ENCODE measurements at places on chromosomes 3 and 15. TPM values are rescaled to one million over a fixed set of nuclear protein-coding genes. Genes with fewer than 3 reads are reported as not detected.

Gene STARD5
- total RNA-seq = 1.3 TPM

Gene SLC51B
- not detected for total RNA-seq

Gene DUSP7
- total RNA-seq = 21.2 TPM

Gene P2RY13
- total RNA-seq = 0.46 TPM

Gene SLC38A3
- 6.6 TPM for total RNA-seq

Gene FGD5
- 15.6 TPM for total RNA-seq

Gene PSTPIP1
- 2.7 TPM for total RNA-seq

Gene SIDT1
- 0.89 TPM for total RNA-seq

Gene GPR171
- 0.32 TPM for total RNA-seq

Gene TOMM70
- total RNA-seq = 54.0 TPM

Gene GABRG3
- total RNA-seq = 0.35 TPM

Gene NOX5
- not detected for total RNA-seq

Gene CHRNA7
- total RNA-seq = 1.1 TPM

Gene EPHA3
- 9.2 TPM for total RNA-seq

Gene PPP1R14D
- not detected for total RNA-seq

- no peak for DNase-seq
Measured at GRCh38 chr15:92705764-92706163, 50.2 kb upstream of the FAM174B start.

- no peak for DNase-seq
Measured at GRCh38 chr3:32757618-32758374, 60.0 kb upstream of the TRIM71 start.

- no peak for DNase-seq
Measured at GRCh38 chr3:127065561-127066290, 82.8 kb downstream of the PLXNA1 start.

GRCh38 chr3:76352511-76353284 lies 567.3 kb upstream of the ZNF717 start:
- no peak for DNase-seq

- no peak for DNase-seq
Measured at GRCh38 chr15:92111291-92111690, 257.8 kb downstream of the SLCO3A1 start.

DNA sequence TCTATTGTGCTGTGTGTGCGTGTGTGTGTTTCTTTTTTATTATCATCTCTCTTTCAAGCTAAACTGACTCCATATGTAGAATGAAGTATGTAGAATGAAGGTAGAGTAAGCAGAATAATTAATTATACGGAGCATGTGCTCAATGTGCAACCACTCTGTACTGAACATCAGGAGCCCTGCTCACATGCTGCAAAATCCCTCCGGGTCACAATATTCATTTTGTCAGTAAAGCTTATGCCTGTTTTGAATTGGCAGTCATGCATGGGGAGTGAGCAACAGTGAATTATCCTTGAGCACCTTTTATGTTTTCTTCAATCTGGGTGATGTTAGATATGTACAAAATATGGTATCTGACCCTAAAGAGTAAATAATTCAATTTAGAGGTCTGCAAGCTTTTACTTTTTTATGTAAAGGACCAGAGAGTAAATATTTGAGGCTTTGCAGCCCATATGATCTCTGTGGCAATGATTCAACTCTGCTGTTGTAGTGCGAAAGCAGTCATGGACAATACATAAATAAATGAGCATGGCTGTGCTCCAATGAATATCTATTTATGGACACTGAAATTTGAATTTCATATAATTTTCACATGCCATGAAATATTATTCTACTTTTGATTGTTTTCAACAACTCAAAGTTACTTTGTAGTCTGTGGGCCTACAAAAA lies 199.9 kb downstream of the VGLL3 start:
- DNase-seq = no peak

GRCh38 chr3:71972031-71972430 lies 187.1 kb upstream of the PROK2 start:
- DNase-seq = no peak

DNA sequence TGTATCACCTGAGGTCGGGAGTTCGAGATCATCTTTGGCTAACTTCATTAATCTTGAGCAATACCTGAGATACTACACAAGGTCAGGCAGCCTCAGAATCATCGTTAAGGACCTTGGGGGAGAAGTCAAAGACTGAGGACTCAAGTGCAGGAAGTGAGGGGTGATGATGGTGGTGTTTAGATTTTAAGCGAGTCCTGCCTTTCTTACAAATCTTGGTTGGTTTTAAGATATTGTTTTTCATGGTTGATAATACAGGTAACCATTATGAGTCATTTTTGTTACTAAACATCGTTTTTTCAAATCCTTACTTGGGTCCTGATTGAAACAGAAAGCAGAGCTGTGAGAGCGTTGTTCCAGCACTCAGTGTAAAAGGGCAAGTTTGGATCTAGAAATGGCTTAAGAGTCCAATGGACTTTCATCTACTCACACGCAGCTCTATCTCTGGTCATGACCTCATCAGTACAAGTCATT lies 4.1 kb downstream of the RASGRP1 start:
- no peak for DNase-seq

GRCh38 chr15:82871832-82872484 lies 62.5 kb downstream of the WHAMM start:
- DNase-seq = no peak

- DNase-seq = no peak
Measured at GRCh38 chr15:96106628-96107027, 223.9 kb upstream of the NR2F2 start.

DNA sequence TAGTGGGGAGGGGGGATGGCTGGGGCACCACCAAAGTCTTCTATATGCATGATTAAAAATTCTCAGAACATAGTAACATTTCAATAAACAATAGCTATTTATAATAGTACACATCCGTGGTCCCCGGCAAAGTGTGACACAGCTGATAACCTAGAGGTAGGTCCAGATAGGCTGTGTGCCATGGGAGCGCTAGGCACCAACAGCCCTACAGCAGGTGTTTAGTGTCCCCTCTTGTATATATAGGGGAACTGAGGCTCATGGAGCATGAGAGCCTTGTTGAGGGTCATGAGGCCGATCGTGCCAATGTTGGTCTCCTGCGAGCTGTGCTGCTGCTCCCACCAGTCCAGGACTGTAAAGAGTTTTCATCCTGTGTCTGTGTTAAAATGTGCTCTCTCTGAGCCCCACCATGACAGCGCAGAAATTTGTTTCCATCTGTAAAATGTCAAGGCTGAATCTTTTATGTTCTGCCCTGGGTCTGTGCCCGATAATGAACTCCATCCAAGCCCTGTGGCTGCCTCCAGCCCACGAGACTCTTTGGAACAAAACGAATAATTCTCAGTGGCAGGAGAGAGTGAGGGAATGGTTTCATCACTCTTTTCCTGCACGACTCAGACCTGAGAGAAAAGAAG lies 14.5 kb downstream of the TMEM158 start:
- DNase-seq = no peak

DNA sequence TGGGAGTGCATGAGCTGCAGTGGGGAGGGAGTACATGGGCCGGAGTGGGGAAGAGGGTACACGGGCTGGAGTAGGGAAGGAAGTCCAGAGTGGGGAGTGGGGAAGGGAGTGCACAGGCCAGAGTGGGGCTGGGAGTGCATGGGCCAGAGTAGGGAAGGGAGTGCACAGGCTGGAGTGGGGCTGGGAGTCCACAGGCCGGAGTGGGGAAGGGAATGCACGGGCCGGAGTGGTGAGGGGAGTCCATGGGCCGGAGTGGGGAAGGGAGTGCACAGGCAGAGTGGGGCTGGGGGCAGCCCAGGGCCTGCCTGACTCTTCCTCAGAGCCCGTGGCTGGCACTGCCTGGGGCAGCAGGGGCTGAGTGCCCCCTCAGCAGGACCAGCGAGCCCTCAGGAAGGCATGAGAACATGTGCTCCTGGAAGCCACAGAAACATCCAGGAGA lies 40.7 kb downstream of the KLF15 start:
- no peak for DNase-seq

DNA sequence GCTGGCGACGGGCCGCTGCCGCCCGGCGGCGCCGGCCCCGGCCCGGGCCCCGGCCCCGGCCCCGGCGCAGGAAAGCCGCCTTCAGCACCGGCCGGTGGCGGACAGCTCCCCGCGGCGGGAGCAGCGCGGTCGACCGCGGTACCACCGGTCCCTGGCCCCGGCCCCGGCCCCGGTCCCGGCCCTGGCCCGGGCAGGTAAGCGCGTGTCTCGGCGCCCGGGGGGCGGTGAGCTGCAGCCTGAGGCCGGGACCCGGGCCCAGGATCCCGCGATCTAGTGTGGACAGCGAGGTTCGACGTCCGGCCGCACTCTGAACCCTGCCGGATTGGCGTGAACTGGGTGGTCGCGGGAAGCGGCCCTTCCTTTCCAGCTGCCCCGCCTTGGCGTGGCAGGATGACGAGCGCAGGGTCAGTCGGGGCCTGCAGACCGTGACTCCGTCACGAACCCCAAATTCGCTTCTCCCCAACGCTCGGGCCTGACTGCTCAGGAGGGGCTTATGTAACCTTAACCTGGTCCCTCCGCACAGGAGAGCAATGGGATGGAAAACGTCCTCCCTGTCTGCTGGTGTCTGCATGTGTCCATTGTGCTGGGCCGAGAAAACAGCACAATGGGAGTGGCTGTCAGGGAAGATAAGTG lies 472 bp downstream of the BSN start:
- DNase-seq = no peak

DNA sequence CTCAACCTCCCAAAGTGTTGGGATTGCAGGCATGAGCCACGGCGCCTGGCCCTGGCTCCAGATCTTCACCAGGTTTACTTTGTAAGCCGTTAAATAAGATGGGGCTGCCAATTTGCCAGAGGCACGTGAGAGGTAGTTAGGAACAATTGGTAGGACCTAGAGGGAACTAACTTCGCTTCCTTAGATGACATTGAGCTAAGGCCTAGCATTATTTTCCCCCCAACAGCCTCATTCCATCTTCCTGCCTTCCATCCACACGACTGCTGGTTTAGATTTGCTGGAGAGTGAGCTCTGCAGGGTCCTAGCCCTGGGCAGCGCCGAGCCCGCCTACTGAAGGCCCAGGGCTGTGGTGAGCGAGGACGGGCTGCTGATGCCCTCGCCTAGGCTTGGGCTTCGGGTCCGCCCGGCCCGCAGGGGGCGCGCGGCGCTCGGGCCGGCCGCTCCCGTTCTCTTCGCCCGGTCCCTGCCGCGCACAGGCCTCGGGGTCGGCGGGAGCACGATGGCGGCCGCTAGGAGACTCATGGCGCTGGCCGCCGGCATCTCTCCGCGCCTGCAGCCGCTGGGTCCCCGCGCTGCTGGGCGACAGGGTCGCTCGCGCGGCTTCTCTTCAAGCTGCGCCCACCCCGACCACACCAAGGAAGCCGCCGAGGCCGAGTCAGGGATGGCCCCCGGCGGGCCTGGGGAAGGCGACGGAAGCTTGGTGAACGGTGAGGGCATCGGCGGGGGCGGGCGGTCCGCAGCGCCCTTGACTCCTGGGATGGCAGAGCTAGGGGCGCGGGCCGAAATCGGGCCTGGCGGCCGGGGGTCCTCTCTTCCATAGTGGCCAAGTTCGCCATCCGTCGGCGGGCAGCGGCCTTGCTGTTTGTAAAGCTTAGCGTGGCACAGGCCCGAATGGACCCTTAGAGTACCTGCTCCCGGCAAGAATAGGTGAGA lies 21.9 kb downstream of the DHX30 start:
- peak; percentile 87 for DNase-seq

- DNase-seq = no peak
Measured at GRCh38 chr3:177449360-177450006, 252.2 kb upstream of the TBL1XR1 start.

- DNase-seq = no peak
Measured at GRCh38 chr15:71945012-71945411, 134.7 kb downstream of the NR2E3 start.

DNA sequence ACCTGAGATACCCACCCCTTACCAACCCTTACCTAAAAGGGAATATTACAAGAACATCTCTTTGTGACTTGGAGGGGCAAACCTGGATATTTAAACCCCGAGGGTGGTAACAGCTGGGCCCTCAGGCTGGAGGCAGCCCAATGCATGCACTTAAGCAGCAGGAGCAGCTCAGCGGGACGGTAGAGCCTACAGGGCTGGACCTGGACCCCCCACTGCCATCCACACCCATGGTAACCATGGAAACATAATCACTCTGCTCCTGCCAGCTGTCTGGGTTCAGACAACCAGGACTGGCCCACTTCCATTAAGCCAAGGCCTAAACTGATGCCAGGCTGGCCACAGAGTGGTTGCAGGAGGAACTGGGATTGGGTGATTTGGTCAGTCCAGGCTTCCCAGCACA lies 52.8 kb downstream of the ETFA start:
- DNase-seq = no peak

DNA sequence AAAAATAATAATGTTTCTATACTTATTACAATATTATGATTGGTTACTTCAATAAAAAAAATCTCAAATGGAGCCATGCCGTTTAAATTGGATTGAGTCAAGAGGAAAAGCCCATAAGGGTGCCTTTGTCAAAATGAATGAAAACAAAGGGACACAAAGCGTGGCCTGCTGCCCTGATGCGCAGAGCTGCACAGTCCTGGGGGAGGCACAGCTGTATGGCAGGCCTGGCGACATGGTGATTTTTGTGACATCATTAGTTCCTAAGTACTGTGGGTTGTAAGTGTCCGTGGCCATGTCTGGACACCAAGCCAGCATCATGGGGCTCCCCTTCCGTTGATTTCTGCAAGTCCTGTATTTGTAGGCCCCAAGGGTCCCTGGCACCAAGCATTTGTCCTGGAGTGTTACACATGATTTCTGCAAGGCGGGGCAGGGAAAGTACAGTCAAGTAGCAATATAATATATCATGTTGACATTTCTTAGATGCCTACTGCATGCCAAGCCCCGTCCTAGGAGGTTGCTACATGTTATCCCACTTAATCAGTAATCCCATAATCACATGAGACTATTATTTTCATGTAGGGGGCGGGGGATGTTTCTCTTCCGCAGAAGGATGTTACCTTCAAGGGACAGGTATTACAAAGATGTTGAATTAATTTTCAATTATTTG lies 59.7 kb downstream of the GHSR start:
- no peak for DNase-seq

GRCh38 chr15:28923726-28924280 lies 38.0 kb downstream of the APBA2 start:
- peak; percentile 10 for DNase-seq

- peak; percentile 81 for DNase-seq
Measured at GRCh38 chr3:30199096-30199759, 407.2 kb upstream of the TGFBR2 start.

GRCh38 chr15:22942306-22942855 lies 37.8 kb downstream of the CYFIP1 start:
- no peak for DNase-seq

DNA sequence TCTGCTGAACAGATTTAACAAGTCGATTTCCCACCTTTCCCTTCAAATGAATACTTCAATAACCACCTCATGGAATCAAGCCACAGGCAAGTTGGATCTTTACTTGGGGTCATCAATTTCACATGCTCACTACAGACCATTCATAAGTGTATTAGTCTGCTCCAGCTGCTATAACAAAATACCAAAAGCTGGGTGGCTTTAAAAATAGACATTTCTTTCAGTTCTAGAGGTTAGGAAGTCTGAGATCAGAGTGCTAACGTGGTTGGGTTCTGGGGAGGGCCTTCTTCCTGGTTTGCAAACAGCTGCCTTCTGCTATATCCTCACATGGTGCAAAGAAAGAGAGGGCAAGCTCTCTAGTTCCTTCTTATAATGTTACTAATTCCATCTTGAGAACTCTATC lies 5.1 kb downstream of the GPR176 start:
- DNase-seq = no peak

- DNase-seq = no peak
Measured at GRCh38 chr3:128196647-128197046, 43.4 kb downstream of the EEFSEC start.

Data from cardiac septum (tissue), 1 donor.